ENCODE measurements at places on chromosomes 11 and 22. TPM values are rescaled to one million over a fixed set of nuclear protein-coding genes. Genes with fewer than 3 reads are reported as not detected.

- DNase-seq = no peak
Measured at GRCh38 chr11:101741061-101741460, 157.3 kb upstream of the TRPC6 start.

DNA sequence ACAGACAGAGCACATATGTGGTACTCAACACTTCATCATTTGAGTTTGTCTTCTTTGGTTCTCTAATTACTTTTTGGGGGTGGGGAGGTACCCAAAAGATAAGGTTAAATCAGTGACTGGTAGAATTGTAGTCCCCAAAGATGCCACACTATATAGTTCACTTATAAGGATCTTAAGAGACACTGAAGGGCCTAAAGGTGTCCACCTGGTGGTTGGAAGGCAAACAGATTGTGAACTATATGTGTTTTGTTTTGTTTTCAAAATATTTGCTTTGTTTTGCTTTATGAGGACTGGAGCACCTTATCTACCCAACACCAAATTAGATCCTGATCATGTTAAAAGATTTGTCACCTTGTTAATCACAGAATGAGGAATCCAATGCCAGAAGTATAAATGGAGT is 136.1 kb downstream of the DCDC1 start:
- no peak for DNase-seq

DNA sequence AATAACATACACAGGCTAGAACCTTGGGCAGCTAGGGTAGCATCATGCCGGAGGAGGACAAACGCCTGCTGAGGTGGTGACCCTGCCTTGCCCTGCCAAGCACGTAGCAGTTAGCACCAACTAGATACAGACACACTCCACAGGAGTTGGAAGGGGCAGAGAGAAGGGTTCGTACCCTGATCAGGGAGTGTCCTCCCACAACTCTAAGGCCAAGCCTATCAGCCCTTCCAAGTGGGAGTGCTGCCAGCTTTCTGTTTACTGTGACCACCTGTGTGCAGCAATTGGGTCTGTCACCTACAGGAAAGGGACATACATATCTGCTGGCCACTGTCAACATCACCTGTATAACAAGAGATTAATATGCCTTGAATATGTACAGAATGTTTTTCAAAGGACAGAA is 1.9 kb upstream of the THAP7 start:
- no peak for DNase-seq

GRCh38 chr11:35031346-35031745 is 107.6 kb upstream of the CD44 start:
- DNase-seq = no peak

DNA sequence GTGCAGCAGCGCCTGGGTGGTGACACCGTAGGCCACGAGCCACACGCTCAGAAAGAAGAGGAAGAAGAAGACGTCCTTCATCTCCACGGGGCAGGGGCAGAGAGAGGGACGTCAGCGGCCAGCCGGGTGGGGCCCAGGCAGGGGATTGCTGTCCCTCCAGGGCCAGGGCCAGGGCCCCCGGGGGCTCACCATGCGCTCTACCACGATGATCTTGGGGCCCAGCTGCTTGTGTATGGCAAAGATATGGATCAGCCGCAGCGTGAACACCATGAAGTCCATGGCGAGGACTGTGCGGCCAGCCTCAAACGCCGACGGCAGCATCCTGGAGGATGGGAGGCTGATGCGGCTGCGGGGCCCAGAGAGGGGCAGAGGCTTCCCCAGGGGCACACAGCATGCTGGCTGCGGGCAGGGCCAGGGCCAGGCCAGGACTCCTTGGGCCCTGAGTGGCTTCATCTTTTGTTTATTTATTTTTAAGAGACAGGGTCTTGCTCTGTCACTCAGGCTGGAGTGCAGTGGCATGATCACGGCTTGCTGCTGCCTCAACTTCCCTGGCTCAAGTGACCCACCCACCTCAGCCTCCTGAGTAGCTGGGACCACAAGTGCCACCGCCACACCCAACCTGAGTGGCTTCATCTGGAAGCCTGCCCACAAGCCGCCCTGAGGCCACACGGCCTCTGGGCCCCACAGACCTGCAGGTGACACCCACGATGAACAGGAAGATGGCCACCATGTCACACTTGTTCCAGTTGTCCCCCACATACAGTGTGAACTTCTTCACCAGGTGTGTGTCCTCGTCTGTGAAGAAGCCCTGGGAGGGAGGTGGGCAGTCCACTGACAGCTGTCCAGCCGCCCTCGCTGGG is 11.1 kb downstream of the TSSC4 start:
- DNase-seq = no peak

DNA sequence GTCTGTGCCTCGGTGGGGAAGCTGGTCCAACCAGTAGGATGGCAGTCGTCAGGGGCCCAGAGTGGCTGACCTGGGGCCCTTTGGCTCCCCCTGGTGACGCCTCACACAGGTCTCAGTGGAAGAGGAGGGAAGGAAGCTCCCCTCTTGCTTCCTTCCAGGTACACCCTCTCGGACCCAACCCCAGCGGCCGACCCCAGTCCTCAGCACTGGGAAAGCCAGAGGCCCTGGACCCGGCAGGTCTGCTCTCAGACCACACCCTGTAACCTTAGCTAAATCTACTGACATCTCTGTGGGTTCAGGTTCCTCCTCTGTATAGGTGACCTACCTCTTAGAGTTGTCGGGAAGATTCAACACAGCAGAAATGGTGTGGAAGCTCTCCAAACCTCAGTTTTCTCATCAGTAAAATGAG is 3.4 kb upstream of the SCUBE1 start:
- DNase-seq = peak; percentile 64

- peak; percentile 65 for DNase-seq
Measured at GRCh38 chr11:94563176-94563847, 3.9 kb upstream of the PIWIL4 start.

DNA sequence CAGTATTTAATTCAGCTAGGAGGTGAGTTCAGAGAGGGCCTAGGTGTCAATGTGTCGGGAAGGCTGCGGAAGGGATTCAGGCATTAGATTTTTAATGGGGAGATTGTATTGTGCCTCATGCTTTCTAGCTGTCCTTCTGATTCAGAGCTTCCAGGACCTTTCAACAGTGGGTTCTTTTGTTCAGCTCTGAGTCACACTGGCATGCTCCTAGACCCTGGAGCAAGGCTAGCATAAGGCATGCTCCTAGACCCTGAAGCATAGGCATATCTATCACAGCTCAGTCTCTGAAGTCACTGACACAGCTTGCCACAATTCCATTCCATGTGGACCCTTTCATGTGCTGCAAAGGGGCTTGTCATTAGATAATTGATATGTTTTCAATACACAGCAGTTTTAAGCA is 396.9 kb downstream of the RAB38 start:
- no peak for DNase-seq

DNA sequence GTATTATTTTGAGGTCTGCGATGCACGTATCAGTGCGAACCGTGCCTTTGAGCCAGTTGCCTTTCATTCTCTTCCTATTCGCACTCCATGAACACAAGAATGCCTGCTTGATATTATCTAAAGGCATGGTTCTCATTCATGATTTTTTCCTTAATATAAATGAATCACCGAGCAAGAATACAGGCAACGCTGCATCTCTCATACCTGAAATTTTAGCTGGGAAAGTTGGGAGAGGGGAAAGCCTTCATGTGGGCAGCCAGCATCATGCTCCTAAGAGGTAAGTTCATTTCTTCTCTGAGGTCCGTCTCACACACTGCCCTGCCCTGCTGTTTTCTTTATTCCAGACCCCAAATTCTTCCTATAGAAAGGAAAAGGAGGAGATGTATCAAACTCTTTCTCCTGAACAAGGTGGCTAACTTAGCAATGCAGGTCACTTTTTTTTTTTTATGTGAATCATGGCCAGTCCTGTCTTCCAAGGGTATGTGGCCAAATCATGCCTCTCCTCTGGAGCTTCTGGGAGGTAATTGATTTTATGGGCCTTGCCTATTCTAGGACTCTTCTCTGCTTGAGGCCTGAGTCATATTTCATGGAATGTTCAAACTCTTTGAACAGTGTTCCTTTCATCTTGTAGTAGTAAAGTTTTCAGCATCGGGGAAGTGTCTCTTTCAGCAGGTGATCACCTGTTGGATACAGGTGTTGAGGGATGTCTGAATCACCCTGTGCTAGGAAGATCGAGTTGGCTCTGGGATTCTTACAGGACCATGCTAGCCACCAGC is 3.2 kb downstream of the GLB1L2 start:
- no peak for DNase-seq

GRCh38 chr11:64826062-64826461 is 15.7 kb upstream of the MEN1 start:
- no peak for DNase-seq

Gene RFPL2
- total RNA-seq = not detected

Gene CARS1
- 46.0 TPM for total RNA-seq

Gene LYVE1
- 64.6 TPM for total RNA-seq

Gene OR5A1
- under 0.01 TPM for total RNA-seq

Measured in dermis blood vessel endothelial cell (primary cell).